ENCODE measurements at places on chromosomes 1 and 21.

DNA sequence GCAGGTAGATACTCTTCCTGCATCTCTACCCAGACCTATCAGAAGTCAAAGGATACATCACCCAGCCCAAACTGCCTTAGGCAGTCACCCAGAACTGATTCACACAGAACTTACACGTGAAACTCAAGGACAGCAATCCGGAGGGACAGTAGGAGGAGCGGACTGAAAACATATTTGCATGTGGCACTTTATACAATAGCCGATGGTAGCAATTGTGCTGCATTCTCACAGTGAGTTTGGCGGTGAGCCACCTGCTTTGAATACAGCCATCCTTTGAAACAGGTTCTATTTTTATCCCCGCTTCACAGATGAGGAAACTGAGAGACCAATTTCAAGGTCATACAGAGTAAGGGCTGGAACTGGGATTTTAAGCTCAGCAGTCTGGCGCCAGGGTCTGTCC is 69.5 kb downstream of the EDEM3 start:
- DNase-seq: no peak

DNA sequence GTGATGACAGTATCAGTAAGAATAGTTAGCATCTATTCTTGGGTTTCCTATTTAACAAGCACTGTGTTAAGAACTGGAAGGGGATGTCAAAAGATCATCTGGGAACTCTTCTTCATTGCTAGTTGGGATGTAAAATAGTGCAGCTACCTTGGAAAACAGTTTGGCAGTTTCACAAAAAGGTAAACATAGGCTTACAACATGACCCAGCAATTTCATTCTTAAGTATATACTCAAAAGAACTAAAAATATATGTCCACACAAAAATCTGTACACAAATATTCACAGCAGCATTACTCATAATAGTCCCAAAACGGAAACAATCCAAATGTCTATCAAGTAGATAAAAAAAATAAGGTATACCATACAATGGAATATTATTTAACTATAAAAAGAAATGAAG is 45.7 kb downstream of the DIPK1A start:
- no peak for DNase-seq

DNA sequence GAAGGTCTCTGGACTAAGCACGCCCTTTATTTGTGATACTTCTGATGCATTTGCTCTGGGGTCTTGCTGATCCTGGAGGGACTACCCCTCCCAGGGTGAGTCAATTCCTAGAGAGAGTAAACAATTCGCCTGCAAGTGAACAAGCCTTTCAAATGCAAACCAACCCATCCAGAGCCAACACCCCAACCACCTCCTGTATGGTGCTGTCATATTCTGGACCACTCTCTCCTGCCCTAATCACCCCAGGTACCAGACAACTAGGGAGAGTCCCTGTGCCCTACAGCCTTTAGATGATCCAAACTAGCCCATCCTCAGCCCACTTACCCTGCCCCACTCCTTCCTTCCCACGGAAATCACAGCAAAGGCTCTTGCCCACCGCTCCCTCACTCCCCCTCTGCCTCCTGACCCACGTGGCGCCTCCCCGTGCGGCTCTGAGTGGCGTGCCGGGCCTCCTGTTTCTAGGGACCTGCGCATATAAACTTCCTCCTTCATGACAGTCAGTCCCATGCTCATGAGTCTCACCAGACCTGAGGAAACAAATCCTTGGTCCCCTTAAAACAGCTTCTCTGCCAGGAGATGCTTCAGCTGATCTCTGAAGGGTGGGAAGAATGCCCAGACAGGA is 37.2 kb downstream of the ACTA1 start:
- DNase-seq: no peak

DNA sequence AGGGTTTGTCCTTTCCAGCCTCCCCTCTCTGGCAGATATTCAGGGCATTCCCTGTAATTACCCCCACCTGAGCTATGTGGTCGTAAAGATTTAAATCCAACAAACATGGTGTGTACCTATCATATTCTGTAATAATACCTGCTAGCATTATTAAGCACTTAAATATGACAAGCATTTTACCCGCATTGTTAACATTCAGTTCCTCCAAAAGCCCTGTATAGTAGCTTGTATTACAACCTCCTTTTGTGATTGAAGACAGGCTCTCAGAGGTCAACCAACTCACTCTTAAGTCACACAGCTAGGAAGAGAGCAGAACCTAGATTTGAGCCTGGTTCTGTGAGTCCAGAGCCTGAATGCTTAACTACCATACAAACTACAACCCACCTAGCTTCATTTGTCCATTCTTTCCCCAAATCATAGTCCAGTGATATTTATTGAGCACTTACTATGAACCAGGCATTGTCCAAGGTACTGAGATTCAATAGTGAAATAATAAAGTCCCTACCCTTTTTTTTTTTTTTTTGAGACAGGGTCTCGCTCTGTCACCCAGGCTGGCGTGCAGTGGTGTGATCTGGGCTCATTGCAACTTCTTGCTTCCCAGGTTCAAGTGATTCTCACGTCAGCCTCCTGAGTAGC is 13.8 kb upstream of the KDM4A start:
- no peak for DNase-seq

DNA sequence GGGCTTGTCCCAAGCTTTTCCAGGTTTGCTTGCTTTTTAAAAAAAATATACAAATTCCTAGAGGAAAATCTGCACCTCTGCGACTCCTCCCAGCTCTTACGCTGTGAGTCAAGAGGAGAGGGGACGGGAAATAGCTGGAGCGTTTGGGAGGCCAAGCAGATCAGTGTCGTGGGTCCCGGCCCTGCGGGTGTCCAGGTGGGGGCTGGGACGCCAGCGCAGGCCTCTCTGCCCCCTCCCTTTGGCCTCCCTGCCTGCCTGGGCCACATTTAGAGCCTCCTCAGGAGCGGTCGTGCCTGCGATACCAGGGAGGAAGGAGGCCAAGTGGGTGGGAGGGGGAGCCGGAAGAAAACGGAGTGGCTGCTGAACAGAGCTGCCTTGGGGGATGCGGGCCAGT is 9.0 kb downstream of the WNT4 start:
- no peak for DNase-seq

GRCh38 chr1:157878059-157878458 is 36.5 kb upstream of the CD5L start:
- no peak for DNase-seq
